ENCODE measurements at places on chromosomes 4 and X.

- DNase-seq: no peak
These were observed 12.6 kb downstream of the SGMS2 start for GRCh38 chr4:107837317-107837716.

- no peak for DNase-seq
These were observed 262.1 kb upstream of the GPC4 start for GRCh38 chrX:133677123-133678063.

GRCh38 chr4:139839403-139840031 is 173.9 kb downstream of the MGST2 start:
- no peak for DNase-seq

- DNase-seq: no peak
These were observed 151.1 kb upstream of the BCOR start for GRCh38 chrX:40248822-40249221.

DNA sequence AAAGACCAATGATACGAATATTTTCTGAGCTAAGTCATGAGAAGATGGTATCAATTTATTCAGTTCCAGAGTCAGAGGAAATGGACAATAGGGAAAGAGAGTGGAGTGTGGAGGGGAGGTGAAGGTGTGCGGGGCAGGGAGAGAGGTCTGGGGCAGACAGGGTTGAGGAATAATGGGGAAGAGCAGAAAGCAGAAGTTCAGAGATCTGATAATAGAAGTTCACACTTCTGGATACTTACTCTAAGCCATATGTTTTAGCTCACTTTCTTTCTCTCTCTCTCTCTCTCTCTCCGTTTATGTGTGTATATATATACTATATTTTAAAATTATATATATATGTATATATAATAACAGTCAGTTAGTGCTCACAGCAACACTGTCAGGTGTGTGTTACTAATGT is 40.4 kb downstream of the FOXR2 start:
- DNase-seq: no peak

- no peak for DNase-seq
These were observed 18.3 kb downstream of the SCD5 start for GRCh38 chr4:82780170-82780751.

GRCh38 chr4:16764622-16765021 is 133.8 kb downstream of the LDB2 start:
- peak; percentile 57 for DNase-seq

DNA sequence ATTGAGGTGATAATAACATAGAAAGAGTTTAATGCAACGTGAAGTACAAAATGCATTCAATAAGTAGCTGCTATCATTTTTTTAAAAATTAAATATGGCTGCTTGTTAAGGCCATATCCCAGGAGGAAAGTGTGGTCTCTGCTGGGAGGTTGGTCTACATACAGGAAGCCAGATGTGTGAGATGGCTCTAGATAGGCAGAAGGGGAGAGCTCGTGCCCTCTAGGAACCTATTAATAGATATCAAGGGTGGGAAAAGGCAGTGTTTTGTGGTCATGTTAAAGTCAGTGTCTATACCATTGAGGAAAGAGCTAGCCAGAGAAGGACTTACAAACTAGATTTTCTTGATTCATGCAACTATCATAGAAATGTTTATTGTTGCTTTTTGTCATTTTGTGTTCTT is 140.5 kb downstream of the KLHL8 start:
- no peak for DNase-seq

Measured in astrocyte of the cerebellum (primary cell).